Peyer's patch (tissue), 4 donors: ENCODE measurements at places on chromosomes 6 and 20. TPM values are rescaled to one million over a fixed set of nuclear protein-coding genes. Genes with fewer than 3 reads are reported as not detected.

DNA sequence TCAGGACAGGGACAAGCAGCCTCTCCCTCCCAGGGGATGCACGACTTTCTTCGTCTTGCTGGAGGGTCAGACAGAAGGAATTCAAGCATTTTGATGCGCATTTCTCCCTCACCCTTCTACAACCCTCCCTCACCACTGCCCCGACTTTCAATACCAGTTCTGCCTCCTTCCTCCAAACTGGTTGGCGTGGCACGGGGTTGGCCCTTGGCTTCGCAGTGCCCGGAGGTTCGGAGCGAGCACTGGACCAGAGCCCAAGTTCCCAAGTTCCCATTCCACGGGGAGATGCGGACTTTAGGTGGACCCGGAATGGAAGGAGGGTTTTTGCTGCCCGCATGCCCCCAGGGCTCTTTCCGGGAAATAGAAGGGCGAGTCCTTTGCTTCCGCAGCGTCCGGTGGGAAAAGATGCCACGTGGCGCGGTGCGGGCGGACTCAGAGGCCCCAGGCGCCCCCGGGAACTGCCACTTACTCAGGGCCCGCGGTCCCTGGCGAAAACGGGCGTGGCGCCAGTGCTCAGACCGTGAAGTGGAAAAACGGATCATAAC lies 8.0 kb upstream of the LAMP5 start:
- no peak for DNase-seq

- DNase-seq = no peak
Observed at GRCh38 chr6:25085756-25086155, 150.0 kb upstream of the RIPOR2 start.

The HAO1 gene
- not detected for total RNA-seq

GRCh38 chr6:132354517-132355167 lies 46.6 kb downstream of the MOXD1 start:
- DNase-seq = peak; percentile 94

The KIAA0408 gene
- total RNA-seq = 3.5 TPM

GRCh38 chr6:36216559-36216958 lies 20.0 kb downstream of the BRPF3 start:
- DNase-seq = peak; percentile 65

GRCh38 chr6:75603106-75603420 lies 1.4 kb downstream of the SENP6 start:
- DNase-seq = no peak

DNA sequence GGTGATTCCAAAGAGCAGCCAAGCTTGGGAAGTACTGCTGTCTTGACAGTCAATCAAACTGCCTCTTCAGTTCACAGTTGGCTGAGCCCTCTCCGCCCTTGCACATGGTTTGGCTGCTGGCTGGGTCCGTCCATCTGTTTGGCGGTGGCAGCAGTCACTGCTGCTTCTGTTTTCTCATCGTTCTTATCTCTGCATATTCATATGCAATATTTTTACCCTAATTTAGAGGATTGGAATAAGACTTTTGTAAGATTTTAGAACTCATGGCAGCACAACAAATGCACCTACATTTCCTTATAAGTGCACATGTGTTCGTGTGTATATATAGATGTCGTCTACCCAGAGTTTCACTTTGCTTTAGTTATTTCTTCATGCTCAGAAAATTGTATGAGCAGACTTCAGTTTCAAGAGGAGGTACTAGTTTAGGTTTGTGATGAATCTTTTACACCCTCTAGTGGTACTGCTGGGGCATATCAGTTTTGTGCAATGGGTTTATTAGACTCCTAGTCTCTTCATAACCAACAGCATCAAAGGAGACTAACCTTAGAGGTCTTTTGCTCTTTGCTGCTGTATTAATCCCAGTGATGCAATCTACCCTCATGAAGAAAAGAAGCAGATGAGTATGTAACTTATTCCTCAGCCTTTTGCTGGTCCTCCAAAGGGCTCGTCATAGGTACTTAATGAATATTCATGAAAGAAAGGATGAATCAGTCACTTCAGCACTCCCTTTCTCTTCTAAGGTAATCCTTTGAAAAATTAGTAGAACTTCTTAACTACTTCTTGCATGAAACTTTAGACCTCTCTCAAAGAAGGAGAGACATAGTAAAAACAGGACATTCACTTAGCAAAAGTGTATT lies 44.3 kb downstream of the KHDC1L start:
- no peak for DNase-seq

- DNase-seq = no peak
Observed at GRCh38 chr6:70980727-70981126, 23.9 kb upstream of the B3GAT2 start.

DNA sequence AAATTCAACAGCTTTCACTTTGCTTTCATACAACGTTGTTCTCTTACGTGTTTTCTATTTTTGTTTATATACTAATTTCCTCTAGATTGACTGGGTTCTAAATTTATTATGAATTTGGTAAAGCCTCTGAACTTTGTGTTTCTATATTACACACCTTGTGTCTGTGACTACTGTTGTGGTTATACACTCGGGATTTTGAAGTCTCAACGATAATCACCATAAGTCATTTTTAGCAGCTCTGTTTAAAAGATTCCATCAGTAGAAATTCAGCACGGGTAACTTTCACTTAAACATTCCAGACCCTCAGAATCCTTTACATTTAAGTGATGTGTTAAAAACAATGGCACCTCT lies 31.8 kb upstream of the HBS1L start:
- DNase-seq = no peak

DNA sequence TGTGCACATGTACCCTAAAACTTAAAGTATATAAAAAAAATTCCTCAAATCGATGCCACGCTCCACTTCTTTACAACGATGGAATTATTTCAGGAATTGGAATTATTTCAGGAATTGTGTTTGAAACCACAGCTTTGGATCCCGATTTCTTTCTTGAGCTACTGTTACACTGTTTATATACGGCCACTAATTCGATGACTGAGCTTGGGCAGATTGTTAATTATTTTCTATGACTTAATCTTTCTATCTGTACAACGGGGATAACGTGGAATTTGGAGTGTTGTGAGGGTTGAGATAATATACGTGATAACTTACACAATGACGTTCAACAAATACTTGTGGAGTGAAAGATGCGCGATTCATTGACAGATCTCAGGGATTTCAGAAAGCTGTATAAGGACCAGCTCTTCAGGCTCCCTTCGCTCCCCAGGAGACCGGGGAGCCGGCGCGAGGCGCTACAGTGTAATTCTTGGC lies 171.3 kb downstream of the SLC16A10 start:
- DNase-seq = no peak

DNA sequence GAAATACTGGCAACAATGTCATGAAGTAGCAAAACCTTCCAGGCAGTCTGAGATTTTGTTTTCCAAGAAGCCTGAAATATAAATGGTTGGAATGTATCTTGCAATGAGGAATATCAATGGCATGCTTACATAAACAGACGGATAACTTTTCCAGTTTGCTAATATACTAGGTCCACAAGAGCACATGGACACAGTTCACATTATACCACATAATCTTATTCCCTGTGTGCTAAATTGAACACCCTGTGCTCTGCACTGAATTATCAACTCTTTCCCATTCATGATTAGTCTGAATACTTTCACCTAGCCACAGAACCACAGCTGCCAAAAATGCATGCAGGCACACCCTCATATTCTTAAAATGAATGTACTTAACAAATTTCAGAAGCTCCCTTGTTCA lies 274.3 kb downstream of the COL12A1 start:
- no peak for DNase-seq

DNA sequence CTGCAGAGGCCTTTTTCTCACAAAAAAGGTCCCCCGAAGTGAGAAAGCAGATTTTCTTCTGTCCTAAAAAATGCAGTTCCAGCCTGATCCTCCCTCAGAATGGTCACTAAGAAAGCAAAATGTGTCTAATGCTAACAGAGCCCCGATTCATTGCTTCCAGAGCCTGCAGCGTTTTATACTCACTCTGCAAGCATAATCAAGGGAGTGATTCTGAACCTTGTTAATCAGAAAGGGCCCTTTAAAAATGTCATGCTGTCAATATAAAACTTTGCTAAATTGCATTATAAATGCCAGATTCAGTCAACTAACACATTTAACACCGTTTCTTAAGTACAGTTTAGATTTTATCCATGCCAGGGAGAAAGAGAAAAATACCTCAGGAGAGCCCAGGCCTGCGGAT lies 202.8 kb downstream of the CD83 start:
- DNase-seq = no peak

The ID1 gene
- 408 TPM for total RNA-seq

DNA sequence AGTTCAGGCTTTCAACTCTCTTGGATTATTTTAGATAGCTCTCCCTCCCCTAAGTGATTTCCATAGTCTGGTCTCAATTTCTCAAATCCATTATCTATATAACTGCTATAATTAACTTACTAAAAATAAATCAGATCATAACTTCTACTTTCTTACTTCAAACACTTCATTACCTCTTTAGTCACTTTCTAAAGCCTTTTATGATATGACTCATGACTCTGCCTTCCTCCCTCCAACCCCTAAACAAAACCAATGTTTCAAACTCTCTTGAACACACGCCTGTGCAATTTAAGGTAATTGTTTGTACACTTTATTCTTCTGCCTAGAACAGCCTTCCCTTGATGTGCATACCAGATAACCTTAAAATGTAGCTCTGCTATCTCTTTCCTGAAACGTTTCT lies 100.5 kb downstream of the LMBRD1 start:
- no peak for DNase-seq

The PHACTR1 gene
- 2.1 TPM for total RNA-seq

GRCh38 chr20:25867776-25868649 lies 171.4 kb upstream of the ZNF337 start:
- DNase-seq = peak; percentile 72

DNA sequence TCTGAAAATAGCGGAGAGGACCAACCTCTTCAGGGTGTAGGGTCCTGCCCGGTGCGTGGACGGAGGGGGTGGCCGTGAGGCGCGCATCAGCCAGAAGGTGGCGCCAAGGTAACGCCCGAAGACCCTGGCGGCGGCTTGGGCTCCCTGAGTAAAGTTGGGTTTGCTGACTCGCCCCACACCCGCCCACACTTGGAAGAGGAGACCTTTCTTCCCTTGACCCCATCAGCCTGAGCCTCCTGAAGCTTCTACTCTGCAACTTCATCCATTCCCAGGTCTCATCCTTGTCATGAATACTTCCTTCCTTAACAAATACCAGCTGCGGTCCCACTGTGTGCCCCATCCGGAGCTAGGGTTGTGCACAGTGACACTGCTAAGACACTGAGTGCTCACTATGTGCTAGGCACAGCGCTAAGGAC lies 14.6 kb downstream of the CD40 start:
- peak; percentile 82 for DNase-seq

GRCh38 chr20:35697696-35698297 lies 1.4 kb downstream of the NFS1 start:
- DNase-seq = no peak

DNA sequence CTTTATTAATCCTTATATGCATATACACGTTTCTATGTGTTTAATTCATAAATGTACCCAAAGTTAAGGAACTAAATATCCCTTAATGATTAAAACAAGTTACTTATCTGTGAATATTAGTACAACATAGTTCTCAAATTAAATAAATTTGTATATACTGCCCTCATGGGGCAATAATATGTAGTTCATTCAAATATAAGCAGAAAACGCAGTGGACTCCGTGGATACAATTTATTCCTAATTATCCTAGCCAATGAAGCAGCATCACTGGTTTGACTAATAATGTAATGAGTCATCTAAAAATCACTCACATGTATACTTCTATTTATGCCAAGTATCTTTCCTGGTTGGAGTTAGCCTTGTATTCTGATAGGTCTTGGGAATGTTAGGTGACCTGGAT lies 111.6 kb downstream of the TBC1D32 start:
- no peak for DNase-seq

GRCh38 chr6:41505122-41506049 lies 40.8 kb upstream of the FOXP4 start:
- DNase-seq = peak; percentile 71

DNA sequence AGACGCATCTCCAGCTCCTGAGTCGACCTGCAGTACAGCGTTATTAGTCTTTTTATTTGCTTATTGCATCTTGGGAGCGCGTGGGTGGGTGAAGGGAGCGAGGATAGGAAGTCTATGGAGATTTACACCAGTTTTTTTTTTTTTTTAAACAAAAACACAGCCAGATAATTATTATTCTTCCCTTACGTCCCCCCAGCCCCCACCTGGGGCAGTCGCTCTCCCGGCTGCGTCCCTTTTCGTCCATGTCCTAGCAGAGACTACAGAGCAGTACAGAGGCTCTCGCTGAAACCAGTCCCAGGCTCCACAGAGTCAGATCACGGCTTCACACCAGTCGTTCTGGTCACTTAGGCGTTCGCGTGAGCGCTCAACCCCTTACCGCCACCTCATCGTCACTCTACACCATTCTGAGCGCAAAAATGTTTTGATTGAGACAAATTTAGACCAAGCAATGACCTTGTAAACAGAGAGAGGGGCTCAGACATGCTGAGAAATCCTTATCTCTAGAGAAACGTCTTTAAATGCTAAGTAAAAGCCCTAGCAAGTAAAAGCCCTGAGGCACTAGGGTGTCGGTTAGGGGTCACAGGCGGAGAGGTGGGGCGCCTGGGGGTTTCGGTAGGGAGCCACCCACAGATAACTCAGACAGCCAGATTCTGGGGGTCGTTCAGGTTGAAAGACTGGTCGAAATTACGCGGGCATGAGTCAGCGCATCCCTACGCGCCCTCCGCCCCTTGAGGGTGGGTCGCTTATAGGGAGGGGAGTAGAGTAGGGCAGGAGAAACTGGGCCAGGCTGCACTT lies 975 bp upstream of the PPT2 start:
- DNase-seq = no peak

The ULBP2 gene
- total RNA-seq = not detected

- no peak for DNase-seq
Observed at GRCh38 chr6:130259557-130259956, 36.8 kb upstream of the SAMD3 start.

GRCh38 chr6:11486051-11486450 lies 51.5 kb upstream of the TMEM170B start:
- DNase-seq = no peak

The LY6G6C gene
- not detected for total RNA-seq
